ENCODE measurements at places on chromosomes 6 and 20. TPM values are rescaled to one million over a fixed set of nuclear protein-coding genes. Genes with fewer than 3 reads are reported as not detected.

Gene DAAM2
- not detected for total RNA-seq

Gene BFSP1
- 0.48 TPM for total RNA-seq

Gene VGLL2
- total RNA-seq = not detected

Gene CFAP61
- not detected for total RNA-seq

Gene PGBD1
- total RNA-seq = 0.76 TPM

Gene GSTA2
- total RNA-seq = not detected

Gene SRPK1
- 101 TPM for total RNA-seq

Gene GRM1
- 0.04 TPM for total RNA-seq

Gene SYCP2
- 6.7 TPM for total RNA-seq

Gene MYH7B
- total RNA-seq = 0.24 TPM

Gene MYB
- 81.5 TPM for total RNA-seq

Gene EEF1A2
- total RNA-seq = 0.80 TPM

Gene PPP1R14C
- total RNA-seq = not detected

Gene CYP24A1
- 0.08 TPM for total RNA-seq

Gene SSTR4
- not detected for total RNA-seq

Gene CD24
- total RNA-seq = not detected

Gene GOPC
- 16.3 TPM for total RNA-seq

Gene MOXD1
- total RNA-seq = not detected
